ENCODE measurements at places on chromosomes 6 and 20.
A peak's percentile ranks its signal among the peaks of the same experiment; 100 is the strongest.

DNA sequence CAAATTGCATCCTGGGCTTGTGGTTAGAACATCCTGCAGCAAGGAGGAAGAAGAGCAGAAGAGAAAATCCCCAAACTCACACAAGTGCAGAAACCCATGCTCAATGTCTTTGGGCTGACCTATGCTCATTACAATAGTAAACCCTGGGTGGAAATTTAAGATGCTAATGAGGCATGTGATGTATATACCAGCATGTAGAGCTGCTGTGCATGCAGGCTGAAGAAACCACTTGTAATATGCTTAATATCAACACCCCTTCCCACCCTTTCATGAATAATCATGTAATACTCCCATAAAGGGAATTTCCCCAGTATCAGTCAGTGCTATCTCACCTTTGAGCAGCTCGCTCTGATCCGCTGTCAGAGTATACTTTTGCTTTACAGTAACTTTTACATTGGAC lies 90.0 kb upstream of the GRIK2 start:
- no peak for DNase-seq

- DNase-seq, result no peak
These were observed 8.8 kb downstream of the L3MBTL1 start for GRCh38 chr20:43516251-43516824.

DNA sequence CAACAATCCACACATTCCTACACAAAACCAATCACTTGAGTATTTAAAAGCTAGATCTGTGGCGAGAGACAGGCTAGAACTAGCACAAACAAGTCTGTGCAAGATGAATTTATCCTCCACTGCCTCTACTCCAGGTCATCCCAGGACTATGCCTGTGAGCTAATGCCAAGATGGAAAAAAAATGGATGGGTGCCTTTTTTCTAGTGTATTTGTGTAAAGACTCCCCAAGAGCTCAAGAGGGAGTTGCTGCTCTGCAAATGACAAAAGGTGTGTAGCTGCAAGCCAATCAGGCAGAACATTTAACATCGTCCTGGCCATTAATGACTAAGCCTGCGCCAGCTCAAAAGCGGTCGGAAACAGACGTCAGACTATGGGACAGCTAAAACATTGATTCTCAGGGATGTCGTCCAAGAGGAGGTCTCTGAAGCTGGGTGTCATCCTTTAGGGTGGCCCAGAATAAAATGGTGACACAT lies 21.9 kb downstream of the ATXN1 start:
- DNase-seq, result no peak

DNA sequence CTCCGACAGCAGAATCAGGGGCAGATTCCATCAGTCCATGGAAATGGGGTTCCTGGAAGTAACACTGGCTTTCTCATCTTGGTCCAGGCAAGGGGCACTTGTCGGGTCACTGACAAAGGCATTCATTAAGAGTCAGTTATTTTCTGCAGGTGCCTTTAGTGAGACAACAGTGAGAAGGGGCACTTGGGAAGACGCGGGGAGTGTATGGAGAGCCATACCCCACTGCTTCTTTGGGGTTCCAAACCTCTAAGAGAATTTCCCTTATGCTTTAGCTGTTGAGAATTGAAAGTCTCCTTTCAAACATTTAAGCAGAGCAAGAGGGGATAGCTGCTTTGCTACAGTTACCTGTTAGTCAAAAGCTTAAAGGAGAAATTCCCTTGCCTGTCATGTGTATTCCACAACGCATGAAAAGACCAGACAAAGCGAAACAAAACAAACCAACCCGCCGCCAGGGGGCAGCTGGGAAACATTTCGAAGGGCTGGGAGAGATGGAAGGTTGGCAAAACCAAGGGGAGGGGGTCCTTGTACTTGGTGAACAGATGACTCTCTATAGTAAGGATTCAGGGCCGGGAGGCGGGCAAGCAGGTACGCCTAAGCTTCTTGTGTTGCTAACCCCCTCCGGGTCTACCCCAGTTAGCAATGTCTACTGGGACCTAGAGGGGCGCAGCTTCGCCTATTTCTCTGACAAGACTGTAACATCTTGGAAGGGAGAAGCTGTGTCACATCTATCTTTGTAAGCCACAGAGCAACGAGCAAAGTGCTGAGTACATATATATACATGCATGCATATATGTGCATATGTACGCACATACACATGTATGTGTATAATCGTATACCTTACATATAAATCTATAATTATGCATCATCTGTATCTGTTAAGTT lies 474.9 kb upstream of the AGPAT4 start:
- DNase-seq, result peak; percentile 38

DNA sequence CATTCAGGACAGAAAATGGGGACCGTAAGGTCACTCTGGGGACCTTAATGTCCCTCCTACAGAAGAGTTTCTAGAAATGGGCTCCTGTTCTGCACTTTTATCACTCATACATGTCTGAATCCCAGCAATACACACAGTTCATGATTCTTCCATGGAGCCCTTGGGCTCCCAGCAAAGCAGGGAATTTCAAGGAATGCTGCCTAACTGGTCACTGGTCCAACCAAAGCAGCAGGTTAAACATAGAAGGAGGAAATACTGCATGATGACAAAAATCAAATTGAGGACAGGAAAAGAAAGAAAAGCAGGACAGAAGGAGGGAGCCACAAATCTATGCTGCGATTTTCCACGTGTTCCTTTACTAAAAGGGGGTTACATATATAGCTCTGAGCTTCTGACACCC lies 300.2 kb downstream of the PTPRT start:
- DNase-seq, result no peak

DNA sequence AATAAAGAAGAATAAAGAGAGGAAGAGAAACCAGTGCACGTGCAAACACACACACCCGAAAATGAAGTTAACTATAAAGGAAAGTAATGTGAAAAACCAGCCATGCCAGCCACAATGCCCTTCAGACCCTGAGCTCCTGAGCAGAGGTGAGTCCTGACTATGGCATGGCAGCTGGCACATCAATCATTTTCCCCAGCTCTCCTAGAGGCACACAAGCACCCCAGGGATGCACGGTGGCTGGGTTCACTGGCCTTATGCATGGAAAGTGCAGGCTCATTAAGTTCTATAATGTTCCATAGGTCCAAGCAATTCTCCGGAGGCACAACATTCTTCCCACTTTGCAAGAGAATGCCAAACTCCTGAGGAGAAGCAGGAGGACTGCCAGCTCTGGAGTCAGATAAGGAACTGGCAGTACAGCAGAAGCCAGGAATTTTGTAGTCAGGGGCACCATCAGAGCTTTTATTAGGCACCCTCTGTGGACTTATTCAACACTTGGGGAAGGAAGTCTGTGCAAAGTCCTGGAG lies 175.0 kb upstream of the PRDM1 start:
- DNase-seq, result no peak

- DNase-seq, result no peak
These were observed 65.9 kb upstream of the SMLR1 start for GRCh38 chr6:130761286-130761685.

DNA sequence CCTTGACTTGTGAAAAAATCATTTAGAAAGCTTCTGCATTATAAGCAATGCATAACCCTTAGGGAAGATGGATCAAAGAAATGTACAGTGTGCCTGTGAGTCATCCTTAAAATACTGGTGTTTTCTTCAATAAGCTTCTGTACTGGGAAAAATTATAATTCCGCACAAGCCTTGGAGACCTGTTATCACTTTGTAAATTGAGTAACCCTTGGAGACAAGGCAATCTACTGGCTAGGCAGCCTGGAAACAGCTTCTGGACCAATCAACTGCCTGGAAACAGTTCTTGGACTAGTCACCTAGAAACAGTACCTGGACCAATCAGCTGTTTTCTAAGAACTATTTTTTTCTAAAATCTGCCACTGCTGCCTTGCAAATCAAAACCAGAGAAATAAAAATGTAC lies 25.8 kb upstream of the RNGTT start:
- no peak for DNase-seq

DNA sequence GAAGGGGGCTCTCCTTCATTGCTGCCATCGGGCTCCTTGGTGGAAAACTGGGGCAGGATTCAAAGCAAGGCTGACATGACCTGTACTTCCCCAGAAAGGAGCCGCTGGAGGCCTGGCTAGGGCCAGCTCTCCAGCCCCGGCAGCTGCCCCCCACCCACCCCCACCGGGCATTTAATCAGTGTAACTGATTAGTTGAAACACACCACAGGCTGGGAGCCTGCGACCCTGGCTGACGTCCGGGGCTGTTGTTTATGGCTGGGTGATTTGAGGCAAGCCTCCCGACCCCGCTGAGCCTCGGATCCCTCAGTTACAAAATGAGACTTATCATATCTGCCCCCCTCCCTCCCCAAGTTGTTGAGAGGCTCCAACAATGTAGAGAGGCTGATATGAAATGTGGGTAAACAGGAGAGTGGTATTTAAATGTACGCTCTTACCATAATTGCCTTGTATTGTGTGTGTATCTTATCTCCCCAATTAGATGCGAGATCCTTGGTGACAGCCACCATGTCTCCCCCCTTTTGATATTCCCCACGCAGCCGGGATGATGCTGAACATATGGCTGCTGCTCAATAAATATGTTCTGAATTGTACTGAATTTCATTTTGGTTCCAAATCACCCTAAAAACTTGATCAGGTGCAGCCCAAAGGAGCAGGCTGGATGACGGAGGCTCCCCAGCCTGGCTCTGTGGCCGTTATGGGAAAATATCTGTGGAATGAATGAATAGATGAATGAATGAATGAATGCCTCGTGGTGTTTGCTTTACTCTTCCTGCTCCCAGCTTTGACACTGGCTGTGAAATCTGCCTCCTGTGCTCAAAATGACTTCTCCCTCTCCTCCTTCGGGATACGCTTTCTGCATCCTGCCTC lies 31.8 kb upstream of the APCDD1L start:
- no peak for DNase-seq

DNA sequence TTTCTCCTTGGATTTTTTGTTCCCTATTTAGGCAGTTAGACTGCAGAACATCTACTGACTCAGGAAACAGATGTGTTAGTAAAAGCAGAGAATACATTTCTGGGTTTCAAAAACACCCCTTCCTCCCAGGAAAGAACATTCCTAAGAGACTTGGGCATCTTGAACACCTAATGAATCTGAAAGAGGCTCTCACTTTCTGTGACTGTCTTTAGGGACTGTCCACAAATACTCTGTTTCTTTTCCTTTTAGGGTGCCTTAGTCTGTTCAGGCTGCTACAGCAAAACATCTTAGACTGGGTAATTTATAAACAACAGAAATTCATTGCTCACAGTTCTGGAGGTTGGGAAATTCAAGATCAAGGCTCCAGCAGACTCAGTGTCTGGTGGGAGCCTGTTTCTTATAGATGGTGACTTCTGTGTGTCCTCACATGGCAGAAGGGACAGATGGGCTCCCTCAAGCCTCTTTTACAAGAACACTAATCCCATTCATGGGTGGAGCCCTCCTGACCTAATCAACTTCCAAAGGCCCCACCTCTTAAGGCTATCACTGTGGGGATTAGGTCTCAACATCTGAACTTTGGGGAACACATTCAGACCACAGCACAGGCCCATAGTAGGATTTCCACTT lies 19.4 kb upstream of the CCN5 start:
- DNase-seq, result peak; percentile 51

DNA sequence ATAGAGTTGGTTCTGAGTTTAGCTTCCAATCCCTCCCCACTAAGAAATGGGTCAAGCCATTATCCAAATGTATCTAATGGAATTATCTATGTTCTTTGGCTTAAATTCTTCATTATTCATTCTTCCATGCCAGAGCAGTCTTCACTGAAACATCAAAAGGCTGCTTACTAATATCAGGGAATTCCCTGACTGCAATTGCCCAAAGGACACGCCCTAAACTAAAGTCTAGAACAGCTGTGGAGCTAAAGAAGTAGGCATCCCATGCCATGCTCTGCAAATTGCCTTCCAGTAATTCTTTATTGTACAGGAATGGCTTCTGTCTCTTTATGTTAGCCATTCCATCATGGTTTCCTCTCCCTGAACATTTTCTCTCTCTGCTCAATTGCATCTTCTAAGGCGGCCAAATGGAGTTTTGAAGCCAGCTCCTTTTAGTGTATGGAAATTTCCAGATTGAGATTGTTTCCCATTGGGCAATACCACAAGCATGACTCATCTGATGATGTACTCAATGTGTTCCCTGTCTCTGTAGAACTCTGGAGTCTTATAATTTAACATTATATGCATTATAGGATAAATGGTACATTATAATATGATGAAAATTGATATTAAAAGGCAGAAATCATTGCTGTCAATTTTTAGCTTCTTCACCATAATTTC lies 28.8 kb upstream of the TSHZ2 start:
- DNase-seq, result no peak

DNA sequence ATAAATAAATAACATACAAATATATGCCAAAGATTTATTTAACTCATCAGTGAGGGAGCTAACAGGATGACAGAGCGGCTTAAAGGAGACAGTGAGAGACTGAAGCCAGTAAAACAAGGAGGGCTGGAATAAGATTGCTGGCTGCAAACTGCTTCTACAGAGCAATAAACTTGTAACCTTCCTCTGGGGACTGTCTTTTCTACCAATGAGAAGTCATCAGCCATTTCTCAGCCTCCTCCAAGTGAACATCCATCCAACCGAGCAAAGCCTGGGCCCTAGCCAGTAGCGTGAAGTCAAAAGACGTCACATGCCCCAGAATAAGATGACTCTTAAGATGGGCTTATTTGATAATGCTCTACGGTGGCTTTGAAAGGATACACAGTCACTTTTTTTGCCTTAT lies 42.5 kb downstream of the CPXM1 start:
- no peak for DNase-seq

GRCh38 chr20:49496553-49497397 lies 14.3 kb upstream of the KCNB1 start:
- no peak for DNase-seq

DNA sequence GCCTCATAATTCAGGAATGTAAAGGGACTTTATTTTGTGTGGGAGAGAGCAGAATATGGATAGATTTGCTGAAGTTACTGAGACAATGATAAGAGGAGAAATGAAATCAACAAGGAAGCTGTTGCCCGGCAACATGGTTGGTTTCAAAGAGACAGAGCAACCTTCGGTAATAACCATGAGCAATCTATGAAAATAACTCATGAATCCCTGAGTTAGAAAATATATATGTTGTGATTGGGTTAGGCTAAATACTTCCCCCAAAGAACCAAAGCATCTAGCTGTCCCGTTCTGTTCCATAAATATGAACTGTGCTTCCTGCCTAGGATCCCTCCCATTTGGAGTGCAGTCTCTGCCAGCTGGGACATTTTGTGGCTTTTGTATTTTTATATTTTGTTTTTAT lies 23.1 kb downstream of the SERPINB1 start:
- peak; percentile 33 for DNase-seq

DNA sequence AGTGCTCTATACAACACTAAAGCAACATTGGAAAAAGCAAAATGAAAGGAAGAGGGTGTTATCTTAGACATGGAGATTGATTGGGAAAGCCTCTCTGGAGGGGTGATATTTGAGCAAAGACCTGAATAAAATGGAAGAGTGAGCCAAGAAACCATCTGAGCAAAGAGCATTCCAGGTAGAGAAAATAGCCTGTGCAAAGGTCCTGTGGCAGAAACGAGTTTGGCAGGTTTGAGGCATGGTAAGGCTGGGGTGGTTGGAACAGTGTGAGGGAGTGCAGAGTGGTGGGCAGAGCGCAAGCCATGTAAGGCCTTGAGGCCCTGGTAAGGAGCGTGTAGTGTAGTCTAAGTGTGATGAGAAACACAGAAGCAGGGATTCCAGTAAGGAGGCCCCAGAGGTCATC lies 40.0 kb upstream of the PTPRT start:
- no peak for DNase-seq

All from ELR (cell line).